IMR-90 (cell line): ENCODE measurements at places on chromosomes 12 and 14. TPM values are rescaled to one million over a fixed set of nuclear protein-coding genes. Genes with fewer than 3 reads are reported as not detected.

DNA sequence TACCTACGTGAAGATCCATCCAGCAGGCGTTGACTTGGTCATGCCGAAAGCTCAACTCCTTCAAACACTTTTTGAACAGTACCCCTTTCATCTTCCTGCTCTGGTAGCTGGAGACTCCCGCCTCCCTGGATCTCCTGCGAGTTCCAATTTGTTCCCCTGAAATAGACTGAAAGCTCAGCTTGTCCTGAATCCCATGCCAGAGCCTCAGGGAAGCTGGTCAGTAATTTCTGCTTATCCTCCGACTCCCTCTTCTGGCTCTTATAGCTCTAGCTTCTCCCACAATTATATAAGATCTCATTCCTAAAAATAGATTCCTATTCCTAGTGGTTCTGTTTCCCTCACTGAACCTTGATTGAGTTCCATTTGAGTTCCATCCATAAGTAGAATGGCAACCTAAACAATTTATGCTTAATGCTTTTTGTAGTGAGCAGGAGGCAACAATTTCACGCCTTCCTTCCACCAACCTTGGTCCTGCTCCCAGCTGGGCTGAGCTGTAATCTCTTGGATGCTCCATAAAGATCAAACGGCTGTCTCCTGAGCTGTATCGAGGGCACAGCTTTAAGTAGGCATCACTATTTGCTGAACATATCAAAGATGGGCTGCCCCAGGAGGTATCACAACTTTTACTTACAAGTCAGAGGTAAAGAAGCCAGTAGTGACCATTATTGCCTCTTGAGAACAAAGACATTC lies 8.0 kb upstream of the TMEM132C start:
- DNase-seq: no peak

- DNase-seq: no peak
Measured at GRCh38 chr12:52631264-52631663, 12.9 kb upstream of the KRT73 start.

DNA sequence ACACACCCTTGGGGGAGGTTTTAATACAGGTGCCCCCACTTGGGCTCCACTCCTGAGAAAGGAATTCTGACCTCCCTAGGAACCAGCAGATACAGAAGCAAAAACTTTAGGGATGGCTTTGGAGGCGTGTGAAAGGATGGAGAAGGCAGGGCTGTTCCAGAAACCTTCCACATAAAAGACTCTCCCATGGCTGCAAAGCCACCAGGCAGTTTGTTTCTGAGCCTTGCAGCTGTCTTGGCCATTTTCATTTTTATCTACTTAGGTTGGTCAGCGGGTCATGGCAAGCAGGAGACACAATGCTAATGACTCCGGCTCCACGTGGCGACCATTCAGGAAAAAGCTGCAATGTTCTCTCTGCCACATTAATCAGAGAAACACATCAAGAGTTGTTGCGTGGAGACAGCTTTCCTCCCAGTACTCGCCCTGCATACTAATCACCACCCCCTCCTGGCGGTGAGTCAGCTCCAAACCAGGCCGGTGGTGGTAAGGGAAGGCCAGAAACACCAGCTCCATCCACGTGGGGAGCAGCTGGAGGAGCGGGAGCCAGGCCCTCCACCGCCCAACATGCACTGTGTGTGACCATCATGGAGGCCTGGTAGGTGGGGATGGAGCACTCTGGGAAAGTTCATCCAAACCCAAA lies 30.9 kb upstream of the IRF2BPL start:
- DNase-seq: peak; percentile 91

DNA sequence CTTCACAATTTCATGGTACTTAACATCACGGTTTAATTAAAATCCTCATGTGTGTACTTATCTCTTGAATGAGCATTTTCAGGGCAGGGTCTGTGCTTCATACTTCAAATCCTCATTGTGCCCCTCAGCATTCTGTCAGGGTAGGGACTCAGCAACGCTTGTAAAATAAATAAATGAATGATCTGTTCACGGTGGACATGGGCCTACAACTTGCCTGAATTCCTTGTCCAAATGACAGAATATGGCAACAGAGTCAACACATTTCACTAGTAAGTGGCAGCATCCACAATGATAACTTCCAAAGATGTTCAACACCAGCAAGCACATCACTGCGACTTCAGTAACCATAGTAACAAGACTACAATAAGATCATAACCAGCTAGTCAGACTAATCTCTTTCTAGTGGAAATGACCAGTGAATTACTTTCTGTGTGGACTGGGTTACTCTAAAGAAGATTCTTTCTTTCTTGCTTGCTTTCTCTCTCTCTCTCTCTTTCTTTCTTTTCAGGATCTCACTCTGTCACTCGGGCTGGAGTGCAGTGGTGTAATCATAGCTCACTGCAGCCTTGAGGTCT lies 14.5 kb upstream of the GNPTAB start:
- DNase-seq: peak; percentile 22

DNA sequence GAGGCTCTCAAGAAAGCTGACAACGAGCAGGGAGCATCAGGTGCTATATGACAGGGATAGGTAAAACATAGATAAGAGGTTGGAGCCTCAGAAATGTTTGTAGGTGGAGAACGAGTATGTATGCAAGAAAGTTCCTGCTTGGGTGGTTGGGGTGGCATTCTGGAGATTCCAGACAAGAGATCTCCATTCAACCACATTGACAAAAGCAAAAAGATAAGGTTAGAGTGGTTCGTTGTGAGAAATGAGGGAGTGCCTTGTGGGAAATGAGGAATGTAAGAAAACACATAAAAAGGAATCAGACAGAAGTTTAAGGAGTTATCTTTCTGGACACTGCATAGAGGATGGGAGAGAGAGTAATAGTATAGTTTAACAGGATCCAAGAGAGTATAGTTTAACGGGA lies 290.3 kb downstream of the DPF3 start:
- no peak for DNase-seq

DNA sequence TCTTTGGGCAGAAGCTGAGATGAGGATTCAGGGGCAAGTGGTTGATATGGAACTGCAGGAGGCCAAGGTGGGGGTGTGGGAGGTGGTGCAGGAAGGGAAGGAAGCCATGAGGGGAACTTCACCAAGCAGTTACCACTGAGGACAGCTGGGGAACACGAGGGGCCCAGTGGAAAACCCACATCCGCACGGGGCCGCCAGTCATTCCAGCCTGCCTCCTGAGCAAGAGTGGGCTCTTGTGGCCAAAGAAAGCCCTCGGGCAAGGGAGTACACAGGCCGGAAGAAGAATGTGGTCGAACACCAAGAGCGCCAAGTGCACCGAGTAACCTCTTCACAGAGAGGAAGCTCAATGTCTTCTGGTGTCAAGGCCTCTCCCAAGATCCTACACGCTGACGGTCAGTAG lies 252.2 kb upstream of the FOXN3 start:
- no peak for DNase-seq

DNA sequence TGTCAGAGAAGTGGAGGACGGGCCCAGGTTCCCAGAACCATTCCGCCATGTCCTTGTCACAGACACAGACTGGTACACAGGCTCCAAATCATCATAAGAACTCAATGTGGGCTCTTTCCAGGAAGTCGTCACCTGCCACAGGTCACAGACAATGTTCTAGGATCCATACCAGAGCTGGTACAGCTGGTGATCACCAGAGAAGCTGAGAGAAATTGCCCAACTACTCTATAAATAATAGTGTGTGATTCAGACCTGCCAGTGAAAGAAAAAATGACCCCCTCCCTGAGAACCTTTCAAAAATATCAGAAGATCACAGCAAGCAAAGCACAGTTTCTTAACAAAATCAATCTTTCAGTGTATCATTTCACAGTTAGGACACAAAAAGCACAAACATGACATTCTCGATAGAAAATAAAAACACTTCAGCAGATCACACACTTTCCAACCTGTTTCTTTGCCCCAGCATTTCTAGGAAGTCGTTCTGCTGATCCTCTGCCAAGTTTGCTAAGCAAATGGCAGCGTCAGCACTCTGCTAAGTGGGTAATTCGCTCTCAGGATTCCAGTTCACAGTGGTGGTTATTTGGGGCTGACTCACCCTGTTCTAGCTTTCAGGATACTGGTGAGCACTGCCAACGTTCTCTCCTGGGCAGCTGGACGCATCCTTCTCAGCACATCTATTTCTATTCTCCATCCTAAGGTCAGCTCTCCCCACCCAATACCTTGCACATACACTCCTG lies 223.3 kb upstream of the SFSWAP start:
- no peak for DNase-seq

TMEM52B gene
- 2.4 and 3.6 TPM in 2 replicates for polyA plus RNA-seq

TROAP gene
- 29.3 and 46.0 TPM in 2 replicates for polyA plus RNA-seq

IGFBP6 gene
- 337 and 373 TPM in 2 replicates for polyA plus RNA-seq

OTX2 gene
- polyA plus RNA-seq: not detected in 2 replicates
